CMK (cell line): ENCODE measurements at places on chromosomes 12 and 14.

GRCh38 chr14:73741876-73742519 is 27.8 kb upstream of the PNMA1 start:
- DNase-seq: peak; percentile 80

- DNase-seq: no peak
These were observed 20.5 kb downstream of the SOAT2 start for GRCh38 chr12:53123578-53124351.

DNA sequence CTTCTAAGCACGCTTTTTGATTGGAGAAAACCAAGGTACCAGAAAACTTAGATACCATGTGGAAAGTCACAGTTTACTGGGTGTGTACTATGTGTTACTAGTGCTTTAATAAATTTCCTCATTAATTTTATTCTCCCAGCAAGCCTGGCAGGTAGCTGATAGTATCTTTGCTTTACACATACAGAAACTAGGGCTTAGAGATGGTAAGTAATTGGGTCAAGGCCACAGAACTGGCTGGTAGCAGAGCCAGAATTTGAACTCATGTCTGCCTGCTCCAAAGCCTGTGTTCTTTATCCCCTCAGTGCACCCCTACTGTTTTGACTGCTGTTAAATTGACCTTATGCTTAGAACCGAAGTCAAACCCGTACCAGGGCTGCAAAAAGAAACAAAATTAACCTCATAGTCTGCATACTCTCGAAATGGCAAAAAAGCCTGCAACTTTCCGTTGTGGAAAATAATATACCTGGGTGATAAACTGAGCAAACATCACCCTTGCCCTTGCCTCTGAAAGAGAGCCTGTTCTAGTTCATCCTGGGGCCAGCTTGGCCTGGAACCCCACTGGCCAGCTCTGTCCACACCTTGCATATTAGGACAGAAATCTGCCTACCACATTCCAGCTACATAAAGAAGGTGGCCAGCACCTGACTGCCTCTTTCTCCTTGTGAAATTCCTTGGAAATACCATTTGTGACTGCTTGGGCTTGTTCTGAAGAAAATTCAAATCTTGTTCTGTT is 118.9 kb downstream of the ETV6 start:
- no peak for DNase-seq

- no peak for DNase-seq
These were observed 24.5 kb upstream of the ULK1 start for GRCh38 chr12:131869871-131870418.

- DNase-seq: no peak
These were observed 73.6 kb downstream of the SAMD4A start for GRCh38 chr14:54640506-54640905.
